ENCODE measurements at places on chromosomes 4 and X.
A peak's percentile ranks its signal among the peaks of the same experiment; 100 is the strongest.

DNA sequence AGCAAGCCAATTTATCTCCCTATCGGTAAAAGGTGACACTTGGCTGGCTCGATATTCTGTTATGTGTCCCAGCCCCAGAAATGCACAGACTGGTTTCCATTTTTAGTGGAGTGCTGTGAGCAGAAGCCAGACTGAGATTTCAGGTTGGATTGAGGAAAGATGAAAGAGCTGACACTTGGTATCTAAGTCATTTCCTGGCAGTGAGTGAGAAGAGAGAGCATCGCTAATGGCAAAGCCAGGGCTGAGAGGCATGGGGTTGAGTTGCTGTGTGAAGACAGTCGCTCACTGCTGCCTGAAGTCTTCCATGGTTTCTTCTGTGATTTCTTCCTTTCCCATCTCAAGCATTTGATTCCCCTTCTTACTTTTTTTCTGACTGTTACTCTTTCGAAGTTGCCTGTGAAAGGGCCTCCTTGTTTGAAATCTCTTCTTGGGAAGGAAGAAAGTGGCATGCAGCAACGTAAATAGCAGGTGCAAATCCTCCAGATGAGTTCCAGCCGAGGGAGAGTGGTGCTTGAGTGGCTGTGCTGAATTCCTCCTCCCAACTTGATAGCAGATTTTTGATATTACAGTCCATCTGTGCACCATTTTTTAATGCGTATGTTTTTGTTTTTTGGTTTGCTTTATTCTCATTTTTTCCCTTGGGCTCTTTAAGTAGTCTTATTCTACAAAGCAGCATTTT is 109.2 kb upstream of the LIMCH1 start:
- no peak for DNase-seq

GRCh38 chr4:22670956-22671355 is 21.8 kb upstream of the GBA3 start:
- DNase-seq: no peak

DNA sequence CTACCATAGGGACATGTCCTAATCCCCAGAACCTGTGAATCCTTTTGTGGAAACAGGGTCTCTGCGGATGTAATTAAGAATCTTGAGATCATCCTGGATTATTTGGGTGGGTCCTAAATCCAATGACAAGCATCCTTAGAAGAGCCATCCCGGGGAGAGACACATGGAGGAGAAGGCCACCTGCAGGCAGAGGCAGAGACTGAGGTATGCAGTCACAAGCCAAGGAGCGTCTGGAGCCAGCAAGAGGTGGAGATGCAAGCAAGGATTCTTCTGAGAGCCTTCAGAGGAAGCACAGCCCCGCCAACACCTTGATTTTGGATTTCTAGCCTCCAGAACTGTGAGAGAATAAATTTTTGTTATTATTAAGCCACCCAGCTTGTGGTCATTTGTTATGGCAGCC is 13.8 kb upstream of the FAT1 start:
- no peak for DNase-seq

DNA sequence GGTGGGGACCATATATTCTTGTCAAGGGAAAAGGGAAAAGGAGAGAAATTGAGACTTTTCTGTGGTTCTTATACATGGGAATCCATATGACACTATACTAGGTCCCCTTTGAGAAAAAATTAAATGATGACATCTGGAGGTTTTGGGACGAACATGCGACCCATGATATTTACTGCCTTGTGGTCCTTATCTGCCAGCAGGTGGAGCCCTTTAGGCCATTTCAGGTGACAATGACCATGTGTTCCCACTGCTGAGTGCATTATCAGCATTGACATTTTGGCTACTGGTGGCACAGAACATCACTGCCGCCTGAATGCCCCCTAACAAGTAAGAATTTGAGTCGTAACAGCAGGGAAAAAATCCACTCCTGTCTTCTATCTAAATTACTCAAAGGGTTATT is 843.4 kb downstream of the FSTL5 start:
- peak; percentile 50 for DNase-seq

DNA sequence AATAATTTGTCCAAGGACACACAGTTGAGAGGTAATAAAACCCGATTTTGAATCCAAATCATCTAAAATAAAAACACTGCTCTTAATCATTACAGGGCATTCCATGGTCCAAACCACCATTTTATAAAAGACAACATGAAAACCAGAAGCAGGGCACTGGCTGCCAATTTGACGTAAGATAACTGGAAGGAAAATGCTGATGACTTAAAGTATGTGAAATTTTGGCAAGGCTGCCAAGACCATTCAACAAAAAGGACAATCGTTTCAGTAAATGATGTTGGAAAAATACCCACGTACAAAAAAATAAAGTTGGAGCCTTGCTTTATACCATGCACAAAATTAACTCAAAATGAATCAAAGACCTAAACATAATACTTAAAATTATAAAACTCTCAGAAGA is 344.4 kb downstream of the RAPGEF2 start:
- no peak for DNase-seq

- peak; percentile 29 for DNase-seq
These were observed 483.6 kb downstream of the BCOR start for GRCh38 chrX:39613997-39614679.

DNA sequence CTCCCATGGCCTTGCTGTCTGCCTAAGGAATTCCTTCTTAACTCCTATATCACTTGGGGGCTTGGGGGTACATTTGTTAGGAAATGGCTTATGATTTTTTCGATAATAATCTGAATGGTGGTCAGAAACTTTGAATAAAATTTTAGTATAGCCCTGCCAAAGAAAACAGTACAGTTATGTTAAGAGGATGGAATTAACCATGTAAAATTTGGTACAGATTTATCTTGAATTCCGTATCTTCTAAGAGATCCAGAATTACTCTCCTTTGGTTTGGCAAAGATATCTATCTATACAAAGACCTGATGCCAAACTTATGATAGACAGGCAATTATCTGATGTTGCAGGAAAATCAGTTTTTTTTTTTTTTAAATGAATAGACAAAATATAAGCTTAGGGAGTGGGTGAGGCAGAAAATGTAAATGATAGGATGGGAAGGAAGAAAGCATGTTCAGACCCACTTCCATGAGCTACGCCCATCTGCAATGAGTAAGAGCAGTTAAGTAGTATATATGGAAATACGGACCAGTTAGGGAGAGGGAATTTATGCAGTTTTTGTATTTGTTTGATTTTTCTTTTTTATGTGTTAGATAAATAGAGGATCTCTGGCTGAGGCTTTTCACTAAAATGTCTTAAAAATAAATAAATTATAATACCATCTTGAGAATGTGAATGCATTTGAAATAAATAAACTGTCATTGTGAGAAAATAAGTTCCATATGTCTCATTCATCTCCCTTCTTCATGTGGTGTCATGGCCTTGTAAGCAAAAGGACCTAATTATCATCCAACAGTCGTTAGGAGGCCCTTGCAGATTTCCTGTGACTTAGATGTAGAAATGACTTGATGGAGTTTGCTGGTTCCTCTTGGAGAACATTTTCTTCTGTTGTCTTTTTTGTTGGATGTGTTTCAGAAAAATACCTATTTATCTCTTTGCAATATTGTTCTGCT is 389.6 kb downstream of the ARHGAP24 start:
- no peak for DNase-seq

DNA sequence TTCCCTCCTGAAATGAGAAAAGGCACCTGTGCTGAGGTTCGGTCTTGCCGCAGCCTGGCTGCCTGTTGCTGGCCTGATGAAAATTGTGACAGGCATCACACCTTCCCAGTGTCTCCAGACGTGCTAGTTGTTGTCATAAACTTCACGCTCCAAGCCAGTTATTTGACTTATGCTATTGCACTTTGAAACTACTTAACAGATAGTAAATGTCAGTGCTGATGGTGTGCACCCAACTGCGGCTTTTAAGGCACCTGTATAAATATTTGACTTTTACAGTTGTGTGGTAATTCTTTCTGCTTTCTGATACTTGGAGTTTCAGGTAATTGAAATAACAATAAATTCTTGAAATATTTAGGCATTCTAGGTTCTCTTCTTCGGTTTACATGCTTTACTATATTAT is 1.8 kb downstream of the WWC2 start:
- DNase-seq: no peak

GRCh38 chrX:11589641-11590040 is 76.1 kb downstream of the ARHGAP6 start:
- no peak for DNase-seq

- no peak for DNase-seq
These were observed 49.9 kb upstream of the UGT2B10 start for GRCh38 chr4:68765876-68766275.

DNA sequence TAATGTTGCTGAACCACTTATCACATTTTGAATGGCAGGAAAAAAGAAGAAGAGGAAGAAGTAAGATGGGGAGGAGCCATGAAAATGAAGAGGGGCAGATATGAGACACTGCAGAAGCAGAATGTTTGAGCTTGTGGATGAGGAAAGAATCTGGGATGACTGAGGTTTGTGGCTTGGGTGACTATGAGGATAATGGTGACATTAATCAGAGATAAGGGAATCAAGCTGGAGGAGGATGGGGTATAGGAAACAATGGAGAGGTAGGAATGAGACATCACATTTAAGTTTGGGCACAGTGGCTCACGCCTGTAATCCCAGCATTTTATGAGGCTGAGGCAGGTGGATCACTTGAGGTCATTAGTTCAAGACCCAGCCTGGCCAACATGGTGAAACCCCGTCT is 19.1 kb upstream of the PHF8 start:
- no peak for DNase-seq

- DNase-seq: no peak
These were observed 56.4 kb upstream of the SLIT2 start for GRCh38 chr4:20195071-20195885.

DNA sequence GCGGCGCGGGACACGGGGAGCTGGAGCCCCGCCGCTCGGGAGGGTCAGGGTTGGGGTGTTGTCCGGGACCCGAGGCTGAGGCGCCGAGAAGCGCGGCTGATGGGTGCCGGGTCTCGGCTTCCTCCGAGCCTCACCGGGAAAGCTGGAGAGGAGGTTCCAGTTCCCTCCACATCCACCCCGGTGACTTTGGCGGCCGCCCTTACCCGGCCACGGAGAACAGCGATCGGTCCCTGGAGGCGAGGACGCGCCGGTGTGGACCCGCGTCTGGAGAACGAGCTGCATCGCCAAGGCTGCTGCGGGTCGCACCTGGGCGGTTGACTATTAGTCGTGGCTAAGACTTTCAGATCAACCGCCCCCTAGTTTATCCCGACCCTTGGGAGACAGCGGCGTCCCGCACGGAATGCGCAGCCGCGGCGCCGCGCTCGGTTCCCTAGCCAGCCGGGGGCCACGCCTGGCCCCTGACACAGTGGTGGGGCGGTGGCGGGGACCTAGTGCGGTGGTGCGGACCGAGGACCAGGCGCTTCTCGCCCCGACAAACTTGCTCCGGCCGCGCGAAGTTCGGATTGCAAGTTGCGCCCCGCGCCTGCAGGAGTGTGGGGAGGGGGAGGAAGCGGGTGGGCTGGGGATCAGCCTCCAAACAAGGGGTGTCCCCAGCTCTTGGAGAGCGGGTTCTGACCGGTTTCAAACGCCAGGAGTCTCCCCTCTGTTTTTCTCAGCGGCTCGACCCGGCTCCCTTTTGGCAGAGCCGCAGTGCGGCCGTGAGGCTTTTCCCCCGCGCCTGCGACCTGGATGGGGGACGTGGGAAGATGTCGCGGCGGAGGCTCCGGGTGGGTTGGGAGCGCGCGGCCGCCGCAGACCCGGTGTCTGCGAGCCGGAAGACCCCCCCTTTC is 568 bp downstream of the FHDC1 start:
- DNase-seq: peak; percentile 81

DNA sequence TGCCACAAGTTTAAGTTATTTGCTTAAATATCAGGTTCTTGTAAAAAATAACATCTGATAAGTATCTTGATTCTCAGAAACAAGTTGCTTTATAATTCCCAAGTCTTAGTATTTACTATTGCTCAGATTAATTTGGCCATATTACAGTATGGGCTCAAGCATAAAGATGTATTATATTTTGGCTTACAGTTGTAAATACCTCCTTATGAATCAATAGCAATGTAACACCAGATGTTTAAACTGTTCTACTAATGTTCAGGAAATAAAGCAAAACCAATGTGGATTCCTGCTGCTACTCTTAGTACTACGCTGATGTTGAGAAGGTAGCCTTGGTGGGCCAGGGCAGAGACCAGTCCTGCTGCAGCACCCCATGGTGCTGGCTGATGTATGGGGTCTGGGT is 102.7 kb downstream of the MGST2 start:
- no peak for DNase-seq

GRCh38 chr4:19130866-19131265 is 1109.3 kb upstream of the LCORL start:
- no peak for DNase-seq

- no peak for DNase-seq
These were observed 22.5 kb downstream of the HNRNPH2 start for GRCh38 chrX:101430457-101431078.

DNA sequence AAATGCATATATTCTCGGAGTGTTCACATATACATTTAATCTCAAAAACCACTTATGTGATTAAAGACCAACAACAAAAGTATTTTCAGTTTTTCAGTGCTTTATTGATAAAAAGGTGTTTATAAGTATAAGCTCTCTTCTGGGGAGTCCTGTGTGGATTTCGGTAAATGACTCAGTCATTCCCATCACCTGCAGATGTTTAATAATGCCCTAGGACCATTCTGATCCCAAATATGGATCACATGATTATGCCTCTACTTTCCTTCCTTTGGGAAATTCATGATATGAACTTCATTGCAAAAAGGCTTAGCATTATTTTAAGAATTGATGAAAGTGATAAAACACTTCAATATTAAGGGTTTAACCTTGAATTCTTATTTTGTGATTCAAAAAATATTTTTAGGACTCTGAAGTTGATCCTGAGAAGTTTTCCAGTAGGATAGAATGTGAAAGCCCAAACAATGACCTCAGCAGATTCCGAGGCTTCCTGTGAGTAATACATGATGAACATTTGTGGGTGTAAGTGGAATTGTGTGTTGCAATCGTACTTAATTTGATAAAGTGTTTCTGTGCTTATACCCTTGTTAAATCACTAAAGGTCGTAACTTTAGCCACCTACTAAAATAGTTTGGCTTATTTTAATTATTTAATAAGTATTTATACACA is 40.2 kb downstream of the ATP10D start:
- no peak for DNase-seq

DNA sequence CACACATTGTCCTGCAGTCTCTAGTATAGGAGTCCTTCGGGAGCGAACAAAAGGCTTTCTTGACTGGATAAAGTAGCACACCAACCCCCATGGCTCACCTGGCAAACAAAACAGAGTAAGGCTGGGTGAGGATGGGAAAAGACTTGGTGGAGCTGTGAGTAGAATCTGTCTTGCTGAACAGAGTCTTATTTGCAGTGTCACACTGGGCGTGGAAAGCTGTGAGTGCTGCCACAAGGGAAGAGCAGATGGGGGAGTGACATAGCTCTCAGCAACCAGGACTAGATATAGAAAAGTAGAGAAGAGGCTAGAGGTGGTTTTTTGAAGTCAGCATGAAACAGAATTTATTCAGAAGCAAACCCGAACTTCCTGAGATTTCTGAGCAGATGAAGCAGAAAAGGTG is 137.2 kb upstream of the ESX1 start:
- DNase-seq: no peak

Measured in iPS-NIHi11 (cell line).